MV-4-11 (cell line): ENCODE measurements at places on chromosomes 6 and 20.

GRCh38 chr6:41914343-41914742 is 6.6 kb downstream of the MED20 start:
- no peak for DNase-seq

GRCh38 chr20:37534401-37535157 is 6.9 kb upstream of the BLCAP start:
- DNase-seq, result peak; percentile 86

GRCh38 chr20:3165473-3166337 is 6.0 kb upstream of the FASTKD5 start:
- DNase-seq, result no peak

DNA sequence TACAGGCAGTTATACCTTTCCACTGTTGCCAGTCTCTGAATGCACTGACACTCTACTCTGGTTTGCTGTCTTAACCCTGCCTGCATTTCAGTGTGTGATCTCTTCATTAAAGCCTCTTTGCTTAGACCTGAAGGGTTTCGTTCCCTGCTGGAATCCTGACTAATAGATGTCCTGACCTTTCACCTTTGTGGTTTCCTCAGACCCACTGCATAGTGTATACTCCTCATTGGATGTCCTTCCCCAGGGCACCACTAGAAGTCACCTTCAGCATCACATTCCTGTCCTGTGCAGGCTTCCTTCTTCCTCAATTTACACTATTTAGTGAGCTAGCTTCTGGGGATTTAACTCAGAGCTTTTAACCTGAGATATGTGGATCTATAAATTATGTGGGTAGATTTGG is 120.6 kb downstream of the RCAN2 start:
- no peak for DNase-seq

- peak; percentile 34 for DNase-seq
Observed at GRCh38 chr6:163416557-163417253, 2.2 kb downstream of the QKI start.

GRCh38 chr6:123393331-123393730 is 243.4 kb downstream of the TRDN start:
- no peak for DNase-seq

GRCh38 chr20:2130062-2130591 is 28.5 kb downstream of the STK35 start:
- no peak for DNase-seq

GRCh38 chr20:63360850-63361518 is at the start of gene CHRNA4:
CHRNA4 (minus strand) TSS chr20:63361349; CDS start chr20:63361165, 184 bp downstream.
- DNase-seq, result no peak

GRCh38 chr20:50883856-50884255 is 47.4 kb downstream of the ADNP start:
- DNase-seq, result no peak

DNA sequence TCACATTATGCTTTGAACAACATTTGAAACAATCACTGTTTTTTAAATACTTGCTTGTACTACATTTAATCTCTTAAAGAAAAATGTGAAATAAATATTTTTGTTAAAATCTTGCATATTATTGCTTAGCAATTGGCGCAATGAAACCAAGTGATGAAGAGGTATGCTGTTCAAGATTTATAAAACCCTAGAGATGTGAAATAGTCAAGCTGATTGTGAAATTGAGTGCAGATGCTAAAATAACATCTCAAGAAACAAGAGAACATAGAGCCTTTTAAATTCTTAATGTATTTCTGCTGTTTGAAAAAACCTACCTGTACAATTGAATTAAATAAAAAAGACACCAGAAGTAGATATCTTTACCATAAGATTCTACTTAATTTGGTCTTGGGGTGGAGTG is 179.2 kb upstream of the MCHR2 start:
- no peak for DNase-seq

GRCh38 chr6:161496941-161497340 is 223.1 kb upstream of the AGPAT4 start:
- DNase-seq, result no peak

DNA sequence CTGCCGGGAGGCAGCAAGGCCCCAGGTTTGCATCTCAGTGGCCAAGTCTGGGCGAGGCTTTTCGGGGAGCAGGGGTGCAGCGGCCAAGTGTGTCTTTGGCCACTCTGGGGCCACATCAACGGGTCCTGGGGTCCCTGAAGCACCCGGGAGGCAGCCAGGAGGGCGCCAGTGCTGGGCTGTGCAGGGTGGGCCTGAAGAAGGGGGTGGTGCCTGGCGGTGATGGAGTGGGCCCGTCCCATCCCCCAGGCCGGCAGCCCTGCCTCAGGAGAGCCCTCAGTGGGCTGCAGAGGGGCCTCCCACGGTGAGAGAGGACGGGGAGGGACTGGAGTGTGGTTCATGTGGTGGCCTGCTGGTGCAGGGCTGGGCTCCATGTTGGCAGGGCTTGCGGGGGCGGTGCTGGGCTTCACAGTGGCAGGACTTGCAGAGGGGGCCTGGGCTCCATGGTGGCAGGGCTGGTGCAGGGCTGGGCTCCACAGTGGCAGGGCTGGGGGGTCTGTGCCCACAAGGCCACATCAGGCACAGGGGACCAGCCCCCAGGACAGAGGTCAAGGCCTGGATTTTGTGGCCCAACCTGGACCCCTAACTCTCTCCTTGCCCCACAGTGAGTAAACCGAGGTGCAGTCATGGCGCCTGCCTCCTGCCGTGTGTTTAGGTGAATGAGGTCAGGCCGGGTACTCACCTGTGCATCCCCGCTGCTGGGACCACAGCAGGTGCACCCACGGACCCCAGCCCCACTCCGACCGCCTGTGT is 10.5 kb upstream of the BHLHE23 start:
- no peak for DNase-seq

DNA sequence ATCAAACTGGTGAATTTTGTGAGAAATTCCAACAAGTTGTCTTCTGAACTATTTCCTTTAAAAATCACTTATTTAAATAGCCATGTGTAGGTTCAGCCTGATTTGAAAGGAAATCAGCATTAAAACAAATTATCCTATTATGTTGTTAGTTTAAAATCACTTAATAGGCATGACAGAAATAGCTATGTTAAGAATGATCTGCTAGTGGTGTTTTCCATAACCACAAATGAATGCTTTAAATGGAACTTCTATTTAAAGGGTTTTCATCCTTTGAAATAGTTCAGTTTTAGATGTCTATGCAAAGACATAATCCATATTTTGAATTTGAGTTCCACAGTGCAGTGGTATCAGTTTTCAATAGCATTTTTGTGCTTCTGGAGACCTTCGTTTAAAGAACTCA is 120.1 kb downstream of the PLEKHG1 start:
- no peak for DNase-seq

DNA sequence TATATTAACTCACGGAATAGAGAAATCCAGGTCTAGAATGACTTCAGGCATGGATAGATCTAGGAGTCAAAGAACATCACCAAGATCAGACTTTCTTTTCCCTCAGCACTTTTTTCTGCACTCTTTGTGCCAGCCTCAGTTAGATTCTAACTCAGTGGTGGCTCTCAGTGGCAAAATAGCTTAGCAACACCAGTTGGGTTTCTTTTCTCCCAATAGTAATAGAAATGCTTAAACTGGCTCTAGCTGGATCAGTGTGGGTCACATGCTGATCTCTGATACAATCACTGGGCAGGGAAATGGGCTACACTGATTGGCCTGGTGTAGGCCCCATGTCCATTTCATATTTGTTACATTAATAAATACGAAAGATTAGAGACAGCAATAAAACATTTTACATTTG is 44.2 kb upstream of the ARFGEF2 start:
- DNase-seq, result no peak

DNA sequence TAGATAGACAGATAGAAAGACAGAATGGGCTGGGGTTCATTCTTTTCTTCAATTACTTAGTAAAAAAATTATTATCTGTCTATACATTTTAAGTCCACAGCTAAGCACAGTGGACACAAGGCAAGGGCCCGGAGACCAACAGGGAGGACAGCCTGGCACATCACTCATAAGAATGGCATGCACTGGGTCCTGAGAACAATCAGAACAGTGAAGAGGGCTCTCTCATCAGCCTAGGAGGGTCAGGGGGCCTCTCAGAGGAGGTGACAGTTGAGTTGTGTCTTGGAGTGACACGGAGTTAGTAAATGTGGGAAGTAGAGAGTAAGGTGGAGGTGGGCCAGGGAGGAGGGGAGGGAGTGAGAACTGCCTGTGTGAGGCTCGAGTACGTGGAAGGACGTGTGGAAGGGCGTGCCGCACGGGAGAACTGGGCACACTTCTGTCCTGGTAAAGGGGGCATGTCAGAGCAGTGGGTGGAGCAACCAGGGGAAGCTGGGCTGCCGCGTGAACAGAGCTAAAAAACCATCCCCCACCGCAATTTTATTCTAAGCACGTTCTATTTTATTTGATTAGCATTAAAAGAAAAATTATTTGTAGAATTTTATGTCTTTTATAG is 45.1 kb upstream of the DSP start:
- DNase-seq, result no peak

- DNase-seq, result no peak
Observed at GRCh38 chr20:50374541-50375078, 135.6 kb upstream of the PTPN1 start.

DNA sequence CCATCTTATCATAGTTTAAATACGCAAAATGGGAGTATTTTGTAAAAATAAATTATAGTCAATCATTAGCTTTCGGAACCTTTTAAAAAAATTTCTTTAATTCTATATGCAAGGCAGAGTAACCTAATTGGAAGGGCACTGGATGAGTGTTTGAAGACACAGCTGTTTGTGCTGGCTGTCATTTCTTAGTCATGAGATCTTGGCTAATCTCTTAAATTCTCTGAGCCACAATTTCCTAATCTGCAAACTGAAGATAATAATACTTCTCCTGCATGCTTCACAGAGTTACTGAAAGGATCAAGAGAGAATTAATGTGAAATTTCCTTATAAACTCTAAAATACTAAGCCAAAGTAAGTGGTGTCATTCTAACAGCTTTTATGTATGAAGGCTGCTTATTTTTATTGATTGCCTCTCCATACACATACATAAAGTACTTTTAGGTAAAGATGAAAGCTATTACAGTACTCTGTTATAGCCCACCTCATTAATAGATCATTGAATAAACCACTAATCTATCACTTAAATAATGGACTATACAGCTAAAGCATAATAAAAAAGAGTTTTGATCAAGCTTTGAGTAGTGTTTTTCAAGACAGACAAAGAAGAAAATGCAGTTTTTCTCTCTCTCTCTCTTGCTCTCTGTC is 383.7 kb upstream of the IRAK1BP1 start:
- DNase-seq, result no peak

DNA sequence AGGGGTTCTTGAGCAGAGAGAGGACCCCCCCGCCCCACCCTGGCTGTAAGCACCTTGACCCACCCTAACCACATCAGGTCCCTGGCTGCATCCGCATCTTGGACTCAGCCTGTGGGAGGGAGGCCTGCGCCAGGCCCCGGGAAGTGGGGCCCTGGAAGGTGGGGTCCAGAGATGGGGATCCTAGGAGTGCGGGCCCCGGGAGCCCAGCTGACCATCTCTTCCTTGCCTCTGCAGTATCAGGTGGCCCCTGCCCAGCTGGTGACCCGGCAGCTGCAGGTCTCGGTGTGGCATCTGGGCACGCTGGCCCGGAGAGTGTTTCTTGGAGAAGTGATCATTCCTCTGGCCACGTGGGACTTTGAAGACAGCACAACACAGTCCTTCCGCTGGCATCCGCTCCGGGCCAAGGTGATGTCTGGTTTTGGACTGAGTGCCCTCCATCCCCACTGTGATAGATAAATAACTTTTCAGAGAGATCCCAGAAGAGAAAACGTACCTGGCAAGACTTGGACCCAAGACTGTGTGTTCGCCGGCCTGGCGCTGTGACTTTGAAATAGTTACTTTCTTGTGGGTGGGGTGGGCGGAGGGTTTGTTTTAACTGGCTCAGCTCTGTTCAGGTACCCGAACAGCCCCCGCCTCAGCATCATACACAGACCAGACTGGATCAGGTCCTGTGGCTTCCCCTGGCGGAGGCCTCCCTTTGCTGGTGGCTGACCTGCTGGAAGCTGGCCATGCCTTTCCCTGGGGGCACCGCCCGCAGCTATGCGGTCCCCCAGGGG is 62.0 kb downstream of the EZR start:
- no peak for DNase-seq

GRCh38 chr6:46352541-46353268 is 138.5 kb downstream of the RCAN2 start:
- no peak for DNase-seq

DNA sequence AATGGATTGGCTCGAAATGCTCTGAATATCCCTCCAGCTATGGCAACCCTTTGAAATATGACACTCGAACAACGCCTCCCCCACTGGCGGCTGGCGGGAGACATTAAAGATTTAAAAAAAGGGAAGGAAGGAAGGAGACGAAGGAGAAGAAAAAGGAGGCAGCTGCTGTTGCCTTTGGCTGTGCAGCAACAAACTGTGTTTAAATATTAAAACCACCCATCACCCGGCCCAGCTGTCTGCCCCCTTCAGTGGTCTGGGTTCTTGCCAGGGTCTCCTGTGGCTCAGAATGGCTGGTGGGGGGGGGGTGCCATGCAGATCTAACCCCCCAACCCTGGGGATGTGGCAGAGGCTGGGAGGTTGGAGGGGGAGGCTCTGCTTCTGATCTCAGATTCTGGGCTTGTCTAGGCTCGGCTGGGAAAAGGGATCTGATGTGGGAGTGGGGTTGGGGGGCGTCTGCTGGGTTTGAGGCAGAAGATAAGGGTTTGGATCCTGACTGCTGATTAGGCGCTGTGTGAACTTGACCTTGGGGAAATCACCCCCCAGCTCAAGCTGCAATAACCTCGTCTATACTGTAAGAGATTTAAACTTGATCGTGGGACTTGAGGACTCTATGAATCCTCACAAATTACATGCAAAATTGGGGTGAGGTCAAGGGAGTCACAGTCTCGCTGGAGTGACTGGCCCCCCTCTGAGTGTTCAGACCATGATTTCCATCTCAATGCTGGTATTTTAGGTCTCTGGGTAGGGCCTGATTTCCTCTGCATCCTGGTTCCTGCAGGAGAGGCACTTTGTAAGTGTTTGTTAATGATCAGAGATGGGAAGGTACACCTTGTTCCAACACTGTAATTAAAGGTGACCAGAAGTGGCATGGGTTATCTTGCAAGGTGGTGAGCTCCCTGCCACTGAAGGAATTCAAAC is 40.3 kb upstream of the BLCAP start:
- peak; percentile 43 for DNase-seq

- peak; percentile 89 for DNase-seq
Observed at GRCh38 chr6:109454496-109455436, 806 bp downstream of the MICAL1 start.
